ENCODE measurements at places on chromosomes 6 and 20.

- DNase-seq, result peak; percentile 81
These were observed 435 bp downstream of the DLK2 start for GRCh38 chr6:43454696-43455530.

DNA sequence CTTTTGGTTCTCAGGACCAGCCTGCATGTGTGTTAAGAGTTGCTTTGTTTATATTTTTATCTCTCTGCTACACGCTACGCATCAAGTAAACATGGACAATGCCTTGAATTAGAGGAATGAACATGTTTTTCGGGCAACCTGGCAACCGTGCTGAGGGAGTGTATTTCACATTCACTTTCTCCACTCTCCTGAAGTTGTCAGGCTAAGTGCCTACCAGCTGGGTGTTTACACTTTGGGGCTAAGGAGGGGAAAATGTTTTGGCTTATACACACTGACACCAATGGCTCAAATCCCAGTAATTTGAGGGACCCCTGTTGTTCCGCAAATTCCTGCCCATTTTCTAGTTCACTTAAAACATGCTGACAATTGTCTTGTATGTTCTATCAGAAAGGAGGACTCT is 141.5 kb upstream of the PDE7B start:
- no peak for DNase-seq

GRCh38 chr6:55918639-55919038 is 43.2 kb upstream of the BMP5 start:
- no peak for DNase-seq

DNA sequence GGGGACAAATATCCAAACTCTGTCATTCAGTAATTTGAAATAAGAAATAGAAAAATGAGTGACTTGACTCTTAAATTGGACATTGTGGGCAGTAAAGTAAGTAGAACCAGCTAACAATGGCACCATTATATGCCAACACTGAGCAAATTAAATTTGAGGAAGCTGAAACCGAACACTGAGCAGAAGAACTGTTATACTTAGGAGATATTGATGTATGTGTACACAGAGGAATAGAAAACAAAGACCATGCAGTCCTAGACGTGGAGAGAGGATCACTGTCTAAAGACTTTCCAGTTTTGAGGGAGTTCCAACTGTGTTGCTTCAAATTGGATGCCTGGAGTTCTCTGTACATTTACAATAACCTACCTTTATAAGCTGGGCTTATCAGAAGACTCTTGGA is 427.0 kb upstream of the EYS start:
- no peak for DNase-seq

GRCh38 chr20:4181956-4182945 is 166.9 kb upstream of the RNF24 start:
- no peak for DNase-seq

DNA sequence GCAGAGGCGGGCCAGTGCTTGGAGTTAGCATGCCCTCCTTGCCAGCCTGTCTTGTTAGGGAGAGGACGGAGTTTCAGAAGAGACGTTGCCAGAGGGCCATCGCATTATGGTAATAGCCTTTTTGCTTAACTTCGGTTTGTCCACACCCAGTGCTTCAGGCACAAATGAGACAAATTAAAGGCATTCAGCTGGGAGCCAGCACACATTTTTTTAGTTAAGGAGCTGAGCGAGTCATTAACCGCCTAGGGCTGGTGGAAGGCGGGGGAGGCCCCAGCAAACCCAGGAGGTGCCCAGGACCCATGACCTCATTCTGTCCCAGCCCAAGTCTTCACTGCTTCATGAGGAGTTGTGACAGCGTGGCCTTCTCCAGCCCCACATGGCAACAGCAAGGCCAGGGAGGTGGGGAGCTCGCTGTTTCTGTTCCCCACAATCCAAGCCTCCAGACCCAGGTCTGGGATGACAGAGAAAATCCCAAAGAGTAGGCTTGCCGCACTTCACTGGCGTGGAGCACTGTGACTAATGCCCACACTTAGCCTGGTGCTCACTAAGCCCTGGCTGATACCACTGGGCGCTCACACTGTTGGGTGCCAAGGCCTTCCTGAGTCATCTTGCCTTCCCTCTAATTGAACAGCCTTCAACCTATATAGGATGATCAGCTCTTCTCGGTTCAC is 237.1 kb downstream of the ANKRD60 start:
- peak; percentile 88 for DNase-seq

GRCh38 chr6:1868561-1869261 is 259.0 kb downstream of the FOXC1 start:
- DNase-seq, result no peak

GRCh38 chr20:50339466-50339901 is 148.9 kb downstream of the CEBPB start:
- peak; percentile 24 for DNase-seq

- no peak for DNase-seq
These were observed 18.6 kb upstream of the ELOVL2 start for GRCh38 chr6:11062715-11063114.

DNA sequence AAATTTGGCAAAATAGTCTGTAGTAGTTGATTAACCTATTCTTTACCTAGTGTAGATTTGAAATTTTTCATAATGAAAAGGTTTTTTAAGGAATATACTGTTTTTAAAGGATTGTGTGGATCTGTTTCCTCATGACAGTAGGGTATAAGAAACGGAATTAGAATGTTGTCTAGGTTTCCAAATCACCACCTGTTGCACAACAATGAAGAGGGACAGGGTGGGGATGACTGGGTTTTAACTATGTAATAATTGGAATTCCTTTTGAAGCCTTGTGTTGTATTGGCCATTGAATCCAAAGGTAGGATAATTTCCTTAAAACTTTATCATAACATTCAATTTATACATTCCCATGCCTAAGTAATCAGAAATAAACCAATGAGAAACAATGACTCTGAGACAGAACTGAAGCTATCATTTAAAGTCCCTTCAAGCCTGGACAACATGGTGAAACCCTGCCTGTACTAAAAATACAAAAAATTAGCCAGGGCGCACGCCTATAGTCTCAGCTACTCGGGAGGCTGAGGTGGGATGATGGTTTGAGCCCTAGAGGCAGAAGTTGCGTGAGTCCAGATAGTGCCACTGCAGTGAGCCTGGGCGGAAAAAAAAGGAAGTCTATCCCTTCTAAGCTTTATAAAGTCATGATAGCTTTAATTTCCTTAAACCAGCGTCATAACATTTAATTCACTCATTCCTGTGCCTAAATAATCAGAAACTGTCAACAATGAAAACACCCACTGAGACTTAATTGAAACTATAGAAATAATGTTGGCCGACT is 18.3 kb upstream of the SLC17A5 start:
- DNase-seq, result no peak

GRCh38 chr6:41539204-41539603 is 7.0 kb upstream of the FOXP4 start:
- DNase-seq, result no peak

DNA sequence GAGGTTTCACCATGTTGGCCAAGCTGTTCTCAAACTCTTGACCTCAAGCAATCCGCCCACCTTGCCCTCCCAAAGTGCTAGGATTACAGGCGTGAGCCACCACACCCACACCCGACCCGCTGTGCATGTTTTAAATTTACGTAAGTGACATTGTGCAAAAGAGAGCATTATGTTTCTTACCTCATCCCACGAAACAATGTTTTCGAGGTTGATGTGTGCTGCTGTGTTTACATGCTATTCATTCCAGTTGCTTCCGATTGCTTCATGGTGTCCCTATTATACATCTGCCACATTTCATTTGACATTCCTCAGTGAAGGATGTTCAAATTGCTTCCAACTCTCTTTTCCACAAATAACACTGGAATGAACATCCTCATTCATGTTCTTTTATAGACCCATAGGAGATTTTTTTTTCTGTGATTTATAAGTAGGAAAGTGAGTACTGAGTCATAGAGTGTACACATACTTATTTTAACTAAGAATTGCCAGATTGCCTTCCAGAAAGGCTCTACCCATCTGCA is 403.9 kb upstream of the JARID2 start:
- DNase-seq, result peak; percentile 72

DNA sequence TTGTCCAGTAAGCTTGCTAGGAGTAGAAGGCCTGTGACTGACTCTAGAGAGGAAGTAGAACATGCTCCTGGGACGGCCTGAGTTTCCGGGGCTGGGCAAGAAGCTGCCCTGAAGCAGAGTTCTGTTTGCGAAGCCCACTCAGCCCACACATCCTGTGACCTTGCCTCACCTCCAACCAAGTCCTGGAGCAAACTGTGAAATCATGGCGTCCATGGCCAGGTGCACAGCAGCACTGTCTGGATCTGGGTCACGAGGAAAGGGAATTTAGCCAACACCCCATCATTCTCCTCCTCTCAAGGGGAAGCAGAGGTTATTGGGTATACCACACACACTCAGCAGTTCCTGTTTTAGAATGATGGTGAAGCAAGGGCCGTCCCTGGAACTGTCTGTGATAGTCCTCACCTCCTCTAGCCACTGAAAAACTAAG is 87.5 kb downstream of the CRYBG1 start:
- DNase-seq, result no peak

DNA sequence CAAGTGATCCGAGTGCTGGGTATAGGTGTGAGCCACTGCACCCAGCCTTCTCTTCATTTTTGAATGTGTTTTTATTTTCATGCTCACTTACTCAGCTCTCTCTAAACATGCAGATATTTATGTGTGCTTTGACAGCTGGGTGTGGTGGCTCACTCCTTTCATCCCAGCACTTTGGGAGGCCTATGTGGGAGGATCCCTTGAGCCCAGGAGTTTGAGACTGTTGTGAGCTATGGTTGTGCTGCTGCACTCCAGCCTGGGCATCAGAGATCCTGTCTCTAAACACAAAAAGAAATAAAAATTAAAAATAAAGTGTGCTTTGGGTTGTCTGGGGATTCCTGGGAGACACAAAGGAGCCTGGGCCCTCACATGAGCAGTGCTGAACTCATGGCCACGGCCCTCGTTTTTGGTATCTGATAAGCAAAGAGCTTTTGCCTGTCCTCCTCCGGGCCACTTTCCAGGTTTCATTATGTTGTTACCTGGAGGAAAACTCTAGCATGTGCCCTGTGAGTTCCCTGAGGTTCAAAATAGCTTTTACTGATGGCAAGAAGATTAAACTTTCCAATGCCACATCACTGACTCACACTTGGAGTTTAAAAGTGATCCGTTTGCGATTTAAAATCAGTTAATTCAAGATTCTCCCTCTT is 78.5 kb downstream of the CD164 start:
- DNase-seq, result no peak

DNA sequence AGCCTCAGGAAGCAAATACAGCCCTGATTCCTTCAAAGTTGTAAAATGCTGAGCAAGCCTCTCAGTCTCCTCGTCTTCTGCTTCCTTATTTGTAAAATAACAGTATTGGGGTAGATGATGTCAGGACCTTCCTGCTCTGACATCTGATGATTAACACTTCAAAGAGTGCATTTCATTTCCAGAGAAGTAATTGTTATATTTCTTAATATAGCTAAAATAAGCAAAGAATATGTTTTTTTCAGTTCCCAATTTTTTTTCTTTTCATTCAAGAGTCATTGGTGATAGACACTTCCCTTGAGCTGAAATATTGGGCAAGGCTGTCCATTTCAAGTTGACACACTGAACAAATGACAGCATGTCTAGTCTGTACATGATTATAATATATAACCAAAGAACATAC is 53.4 kb downstream of the SLX4IP start:
- DNase-seq, result no peak

- DNase-seq, result no peak
These were observed 136.3 kb downstream of the KIF13A start for GRCh38 chr6:17851001-17851719.

GRCh38 chr6:112130878-112131277 is 43.5 kb downstream of the FAM229B start:
- DNase-seq, result no peak

DNA sequence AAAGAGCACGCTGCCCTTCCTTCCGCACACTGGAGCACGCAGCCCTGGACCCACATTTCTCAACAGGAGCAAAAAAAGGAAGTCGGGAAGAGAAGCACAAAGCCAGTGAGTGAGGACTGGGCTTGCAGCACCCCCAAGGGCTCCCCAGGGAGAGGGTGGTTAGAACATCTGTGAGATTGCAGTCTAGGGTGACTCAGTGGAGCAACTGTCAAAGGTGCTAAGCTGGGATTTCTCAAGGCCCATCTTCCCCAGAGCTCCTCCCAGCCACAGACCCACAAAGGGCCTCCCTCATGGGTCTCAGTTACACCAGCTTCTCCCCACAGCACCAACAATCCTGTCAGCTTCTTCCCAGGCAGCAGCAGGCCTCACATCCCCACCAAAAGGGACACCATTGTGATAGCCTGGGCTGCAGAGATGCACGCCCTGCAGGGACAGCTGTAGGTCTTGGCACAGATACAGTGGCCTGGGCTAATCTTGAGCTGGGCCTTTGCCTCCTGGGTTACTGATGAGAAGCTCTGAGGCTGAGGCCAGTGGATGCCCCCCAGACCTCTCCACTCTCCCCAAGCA is 39.6 kb upstream of the CD93 start:
- DNase-seq, result no peak

DNA sequence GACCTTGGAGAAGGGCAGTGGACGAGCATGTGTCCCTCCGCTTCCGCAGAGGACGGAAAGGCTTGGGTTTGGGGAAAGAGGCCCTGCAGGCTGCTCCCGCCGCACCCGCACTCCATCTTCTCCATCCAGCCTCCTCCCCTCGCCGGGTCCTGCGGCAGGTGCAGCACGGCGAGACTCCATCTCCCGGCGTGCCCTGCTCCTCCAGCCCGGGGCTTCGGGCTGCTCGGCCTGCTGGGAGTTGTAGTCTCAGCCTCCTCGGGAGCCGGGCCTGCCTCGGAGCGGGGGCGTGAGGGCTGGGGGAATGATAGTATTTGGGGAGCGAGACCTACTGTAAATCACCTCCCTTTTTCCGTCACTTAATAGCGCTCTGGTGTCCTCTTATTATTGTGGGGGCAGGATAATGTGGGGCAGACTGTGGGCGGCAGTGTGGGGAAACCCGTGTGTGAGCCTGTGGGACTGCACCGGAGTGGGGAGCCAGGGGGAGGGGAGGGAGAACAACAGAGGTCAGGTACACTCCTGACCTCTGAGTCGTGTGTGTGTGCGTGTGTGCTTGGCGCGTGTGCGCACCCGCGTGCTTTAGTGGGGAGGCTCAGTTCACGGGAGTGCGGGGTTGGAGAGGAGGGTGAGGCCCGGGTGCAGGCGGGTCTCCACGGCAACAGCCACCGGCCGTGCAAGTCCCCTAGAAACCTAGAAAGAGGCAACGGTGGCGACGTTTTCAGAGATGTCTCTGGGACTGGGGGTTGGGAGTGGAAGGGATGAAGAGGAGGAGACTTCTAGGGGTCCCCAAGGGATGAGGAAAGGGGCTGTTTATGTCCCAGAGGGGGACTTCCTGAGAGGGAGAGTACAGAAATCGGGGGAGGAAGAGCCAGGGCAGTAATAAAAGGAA is 4.1 kb downstream of the TTBK1 start:
- no peak for DNase-seq

DNA sequence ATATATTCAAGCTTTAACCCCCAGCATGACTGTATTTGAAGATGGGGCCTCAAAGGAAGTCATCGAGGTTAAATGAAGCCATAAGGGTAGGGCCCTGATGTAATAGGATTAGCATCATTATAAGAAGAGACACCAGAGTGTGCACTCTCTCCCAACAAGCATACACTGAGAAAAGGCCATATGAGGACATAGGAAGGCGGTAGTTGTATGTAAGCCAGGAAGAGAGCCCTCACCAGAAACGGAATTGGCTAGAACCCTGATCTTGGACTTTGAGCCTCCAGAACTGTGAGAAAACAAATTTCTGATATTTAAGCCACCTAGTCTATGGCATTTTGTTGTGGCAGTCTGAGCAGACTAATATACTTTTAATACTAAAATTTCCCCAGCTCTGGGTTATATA is 150.1 kb upstream of the STXBP5 start:
- DNase-seq, result no peak

Data from amniotic stem cell (primary cell).